Sigmoid colon (tissue), 7 donors: ENCODE measurements at places on chromosomes 12 and 14. TPM values are rescaled to one million over a fixed set of nuclear protein-coding genes. Genes with fewer than 3 reads are reported as not detected.

The FOXG1 gene
- not detected for total RNA-seq

The HOXC12 gene
- total RNA-seq: not detected

The PLA2G1B gene
- not detected for total RNA-seq

- no peaks in the 10 kb centered on the region for H3K27me3 ChIP-seq
- H3K4me1 ChIP-seq: no peaks in the 10 kb centered on the region
- H3K36me3 ChIP-seq: peaks cover 15% of the 10 kb centered on the region
- DNase-seq: no peak
These were observed 79.9 kb downstream of the HECTD1 start for GRCh38 chr14:31127690-31128089.

- no peaks in the 10 kb centered on the region for H3K4me1 ChIP-seq
- no peaks in the 10 kb centered on the region for H3K27me3 ChIP-seq
- no peak for DNase-seq
- no peak overlapping the region for H3K27ac ChIP-seq
These were observed 1041.6 kb downstream of the BCL11B start for GRCh38 chr14:98230411-98230810.

DNA sequence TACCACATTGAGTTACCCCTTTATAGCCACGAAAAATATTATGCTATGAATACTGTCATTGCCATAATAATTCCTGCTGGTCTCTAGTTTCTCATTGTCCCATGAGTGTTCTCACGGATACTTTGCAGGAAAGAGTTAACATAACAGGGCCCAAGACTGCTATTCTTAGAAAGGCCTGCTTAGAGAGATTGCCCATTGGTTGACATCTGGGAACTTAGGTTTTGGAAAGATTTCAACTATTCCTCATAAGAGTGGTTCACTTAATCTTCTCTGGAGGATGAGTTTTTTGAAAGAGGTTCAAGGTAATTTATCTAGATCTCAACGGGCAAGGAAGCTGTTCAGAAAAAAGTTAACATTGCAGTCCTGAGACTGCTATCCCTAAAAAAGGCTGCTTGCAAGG, 18.4 kb upstream of the PRPF39 start:
- H3K4me1 ChIP-seq: no peaks in the 10 kb centered on the region
- H3K27ac ChIP-seq: peak overlapping the region; percentile 62
- H3K4me3 ChIP-seq: no peak overlapping the region
- no peaks in the 10 kb centered on the region for H3K36me3 ChIP-seq
- DNase-seq: no peak

DNA sequence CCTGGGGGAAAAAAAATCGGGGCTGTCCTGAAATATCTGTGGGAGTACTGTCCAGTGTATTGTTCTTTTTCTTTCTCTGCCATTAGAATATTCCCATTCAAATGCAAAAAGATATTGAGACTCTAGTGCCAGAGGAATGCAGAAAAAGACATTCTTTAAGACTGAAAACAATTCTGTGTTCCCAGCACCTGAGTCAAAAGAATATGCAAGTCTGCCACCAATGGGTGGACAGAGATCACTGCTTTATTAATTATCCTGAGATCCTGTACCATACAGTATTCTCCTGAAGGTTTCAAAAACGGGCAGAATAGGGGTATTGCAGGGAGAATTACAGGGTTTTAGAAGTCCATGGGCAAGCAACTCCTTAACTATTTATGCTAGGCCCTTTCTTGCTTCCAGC, 361.8 kb downstream of the C12orf50 start:
- H3K27ac ChIP-seq: no peak overlapping the region
- no peak overlapping the region for H3K4me3 ChIP-seq
- H3K4me1 ChIP-seq: peaks cover 2% of the 10 kb centered on the region
- H3K36me3 ChIP-seq: no peaks in the 10 kb centered on the region
- no peaks in the 10 kb centered on the region for H3K27me3 ChIP-seq
- DNase-seq: no peak

- no peaks in the 10 kb centered on the region for H3K36me3 ChIP-seq
- H3K4me1 ChIP-seq: no peaks in the 10 kb centered on the region
- H3K4me3 ChIP-seq: no peak overlapping the region
- H3K27ac ChIP-seq: no peak overlapping the region
These were observed 5.7 kb downstream of the SPIC start for GRCh38 chr12:101480849-101481248.

DNA sequence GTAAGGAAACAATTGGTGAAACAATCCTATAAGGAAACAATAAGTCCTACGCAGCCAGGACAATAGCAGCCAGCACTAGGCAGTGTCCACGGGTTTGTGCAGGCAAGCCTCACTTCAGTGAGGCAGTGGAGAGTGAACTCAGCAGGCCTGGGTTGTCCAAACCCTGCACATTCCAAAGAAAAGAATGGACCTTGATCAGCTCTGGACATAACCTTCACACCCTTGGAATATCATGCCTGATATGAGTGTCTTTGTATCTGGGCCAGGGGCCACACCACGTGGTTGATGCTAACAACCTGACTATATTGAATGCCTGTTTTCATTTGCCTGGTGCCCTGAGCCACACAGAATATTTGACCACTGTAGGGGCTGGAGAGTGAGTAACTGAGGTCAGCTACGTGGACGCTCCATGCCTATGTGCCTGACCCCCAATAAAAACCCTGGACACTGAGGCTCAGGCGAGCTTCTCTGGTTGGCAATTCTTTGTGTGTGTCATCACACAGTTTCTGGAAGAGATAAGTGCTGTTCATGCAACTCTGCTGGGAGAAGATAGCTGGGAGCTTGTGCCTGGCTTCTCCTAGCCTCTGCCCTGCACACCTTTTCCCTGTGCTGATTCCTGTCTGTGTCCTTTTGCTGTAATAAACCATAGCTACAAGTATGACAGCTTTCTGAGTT, 81.4 kb upstream of the NCOR2 start:
- no peaks in the 10 kb centered on the region for H3K36me3 ChIP-seq
- no peak overlapping the region for H3K4me3 ChIP-seq
- no peak overlapping the region for H3K27ac ChIP-seq
- H3K4me1 ChIP-seq: no peaks in the 10 kb centered on the region
- DNase-seq: no peak
